GM13976 (cell line): ENCODE measurements at places on chromosomes 13 and 19.

DNA sequence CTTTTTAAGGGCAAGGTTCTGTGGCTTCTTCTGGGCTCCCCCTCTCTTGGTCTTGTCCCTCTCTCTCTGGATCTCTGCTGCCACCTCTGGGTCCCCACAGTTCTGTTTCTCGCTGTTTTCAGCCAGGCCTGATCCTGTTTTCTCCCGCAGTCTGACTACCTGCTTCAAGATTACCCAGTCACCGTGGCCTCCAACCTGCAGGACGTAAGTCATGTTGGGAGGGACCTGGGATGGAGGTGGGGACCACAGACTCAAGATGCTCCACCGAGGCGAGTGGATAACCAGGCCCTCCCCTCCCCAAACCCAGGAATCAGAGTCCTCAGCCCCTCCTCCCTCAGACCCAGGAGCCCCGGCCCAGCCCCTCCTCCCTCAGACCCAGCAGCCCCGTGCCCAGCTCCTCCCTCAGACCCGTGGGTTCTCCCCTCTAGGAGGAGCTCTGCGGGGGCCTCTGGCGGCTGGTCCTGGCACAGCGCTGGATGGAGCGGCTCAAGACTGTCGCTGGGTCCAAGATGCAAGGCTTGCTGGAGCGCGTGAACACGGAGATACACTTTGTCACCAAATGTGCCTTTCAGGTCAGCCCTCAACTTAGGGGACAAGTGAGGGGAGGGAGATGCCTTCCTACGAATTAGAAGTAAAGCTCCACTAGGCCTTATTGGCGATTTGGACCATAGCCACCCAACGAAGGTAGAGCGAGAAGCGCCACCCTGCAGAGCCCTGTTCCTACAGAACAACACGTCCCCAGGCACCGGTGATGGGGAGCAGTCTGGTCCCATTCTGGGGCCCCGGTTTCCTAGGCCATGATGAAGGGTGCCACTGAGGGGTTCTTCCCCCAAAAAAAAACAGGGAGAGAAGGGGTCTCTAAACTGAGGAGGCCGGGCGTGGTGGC is 2.2 kb downstream of the FLT3LG start:
- peak; percentile 54 for DNase-seq

- no peak for DNase-seq
Observed at GRCh38 chr13:40637643-40638042, 28.8 kb downstream of the FOXO1 start.

DNA sequence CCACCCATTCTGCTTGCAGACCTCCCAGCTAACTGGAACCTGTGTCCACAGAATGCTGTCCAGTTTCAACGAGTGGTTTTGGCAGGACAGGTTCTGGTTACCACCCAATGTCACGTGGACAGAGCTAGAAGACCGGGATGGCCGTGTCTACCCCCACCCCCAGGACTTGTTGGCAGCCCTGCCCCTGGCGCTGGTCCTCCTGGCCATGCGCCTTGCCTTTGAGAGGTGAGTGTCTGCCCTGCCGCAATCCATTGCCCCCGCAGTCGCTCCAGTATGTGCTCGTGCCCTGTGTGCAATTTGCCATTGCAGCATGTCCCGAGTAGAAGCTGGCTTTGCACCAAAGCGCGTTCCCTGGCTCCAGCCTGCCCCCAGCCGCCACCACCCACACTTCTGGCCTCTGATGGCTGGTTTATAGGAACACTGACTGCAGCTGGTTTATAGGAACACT is 41.9 kb downstream of the CERS4 start:
- no peak for DNase-seq

GRCh38 chr19:35154525-35155406 is at the start of gene FXYD5:
Gene FXYD5 (plus strand): TSS chr19:35154735. CDS start chr19:35155551, 816 bp downstream.
- peak; percentile 86 for DNase-seq

GRCh38 chr19:5120321-5120720 is 151.4 kb downstream of the KDM4B start:
- DNase-seq: no peak

DNA sequence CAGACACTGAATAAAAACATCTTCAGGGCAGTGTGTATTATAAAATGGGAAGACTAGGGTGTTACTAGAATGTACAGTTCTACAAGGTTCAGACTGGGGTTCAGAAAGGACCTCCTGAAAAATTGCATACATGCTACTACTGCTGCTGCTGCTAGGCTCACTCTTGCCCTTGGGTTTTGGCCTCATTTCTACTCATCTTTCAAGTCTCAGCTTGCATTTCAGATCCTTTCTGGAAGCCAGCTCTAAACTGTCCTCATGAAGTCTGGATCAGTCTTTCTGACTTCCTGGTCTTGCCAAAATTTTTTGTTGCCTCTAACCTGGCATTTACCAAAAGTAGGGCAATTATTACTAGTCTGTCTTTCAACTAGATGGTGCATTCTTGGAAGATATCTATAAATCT is 393.3 kb downstream of the DIAPH3 start:
- DNase-seq: no peak

DNA sequence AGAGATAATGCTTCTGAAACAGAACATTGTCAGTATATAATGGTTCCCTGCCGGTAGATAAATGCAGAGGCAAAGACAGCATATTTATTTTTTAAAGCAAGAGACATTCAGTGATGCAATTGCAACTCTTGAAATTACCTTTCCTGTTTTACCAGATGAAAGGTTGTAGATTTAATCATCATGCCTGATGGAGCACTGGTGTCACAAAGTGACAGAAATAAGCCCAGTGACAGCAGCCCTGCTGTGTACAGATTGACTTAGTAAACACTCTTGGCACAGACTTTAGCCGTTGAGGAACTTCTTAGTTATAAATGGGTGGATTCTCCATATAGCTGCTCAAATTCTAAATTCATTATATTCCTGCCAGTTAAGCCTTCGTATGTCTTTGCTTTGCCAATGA is 172.5 kb downstream of the ITGBL1 start:
- DNase-seq: no peak

- peak; percentile 91 for DNase-seq
Observed at GRCh38 chr19:10230861-10231611, at the start of gene S1PR2. Gene S1PR2 (minus strand): TSS chr19:10231331. CDS start chr19:10224905, 6,426 bp downstream.

- DNase-seq: no peak
Observed at GRCh38 chr13:50390503-50391248, 375.4 kb downstream of the KCNRG start.

- no peak for DNase-seq
Observed at GRCh38 chr13:87884884-87885283, 213.7 kb downstream of the SLITRK5 start.

DNA sequence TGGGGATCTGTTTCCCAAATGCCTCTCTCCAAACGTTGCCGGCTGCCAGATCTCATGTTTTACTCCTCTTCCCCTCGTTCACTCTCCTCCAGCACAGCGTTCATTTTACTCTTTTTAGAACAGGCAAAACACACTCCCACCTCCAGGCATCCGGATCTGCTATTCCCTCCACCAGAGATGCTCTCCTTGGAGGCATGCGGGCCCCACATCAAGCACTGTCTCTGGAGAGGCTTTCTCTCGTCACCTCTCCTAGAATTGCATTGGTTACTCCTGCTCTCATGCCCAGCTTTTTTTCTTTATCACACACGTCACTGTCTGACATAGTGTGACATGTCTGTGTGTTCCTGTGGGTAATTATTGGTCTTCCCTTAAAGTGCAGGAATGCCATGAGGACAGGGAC is 20.1 kb upstream of the MYADM start:
- no peak for DNase-seq

DNA sequence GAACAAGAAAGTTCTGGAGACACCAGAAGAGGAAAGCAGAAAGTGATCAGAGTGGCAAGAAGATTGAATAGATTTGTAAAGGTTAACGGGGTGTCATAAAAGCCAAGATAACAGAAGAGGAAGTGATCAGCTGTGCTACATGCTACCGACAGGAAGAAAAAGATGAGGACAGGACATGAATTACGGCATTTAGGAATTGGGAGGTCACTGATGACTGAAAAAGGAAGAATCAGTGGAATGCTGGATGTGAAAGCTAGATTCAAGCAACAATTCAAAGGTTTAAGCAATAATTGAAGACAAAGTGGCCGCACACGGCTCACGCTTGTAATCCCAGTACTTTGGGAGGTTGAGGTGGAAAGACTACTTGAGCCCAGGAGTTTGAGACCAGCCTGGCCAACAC is 15.1 kb downstream of the ZNF160 start:
- no peak for DNase-seq

DNA sequence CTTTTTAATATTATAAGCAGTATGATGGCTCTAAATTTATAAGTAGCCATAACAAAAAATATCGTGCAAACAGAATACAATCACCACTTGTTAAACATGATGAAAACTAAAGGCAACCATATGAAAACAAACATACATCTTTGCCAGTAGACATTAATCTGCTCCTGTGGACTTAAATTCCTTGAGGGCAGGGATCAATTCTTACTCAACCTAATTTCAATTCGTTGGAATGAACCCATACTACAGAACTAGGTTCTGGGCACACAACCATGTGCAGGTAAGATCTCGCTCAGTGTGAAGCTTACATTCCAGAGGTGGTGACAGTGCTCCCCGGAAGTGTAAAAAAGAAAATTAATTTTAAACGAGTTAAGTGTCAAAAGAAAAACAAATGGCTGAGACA is 13.4 kb downstream of the TBC1D4 start:
- no peak for DNase-seq

GRCh38 chr13:110617321-110618072 is 2.2 kb downstream of the NAXD start:
- DNase-seq: no peak

DNA sequence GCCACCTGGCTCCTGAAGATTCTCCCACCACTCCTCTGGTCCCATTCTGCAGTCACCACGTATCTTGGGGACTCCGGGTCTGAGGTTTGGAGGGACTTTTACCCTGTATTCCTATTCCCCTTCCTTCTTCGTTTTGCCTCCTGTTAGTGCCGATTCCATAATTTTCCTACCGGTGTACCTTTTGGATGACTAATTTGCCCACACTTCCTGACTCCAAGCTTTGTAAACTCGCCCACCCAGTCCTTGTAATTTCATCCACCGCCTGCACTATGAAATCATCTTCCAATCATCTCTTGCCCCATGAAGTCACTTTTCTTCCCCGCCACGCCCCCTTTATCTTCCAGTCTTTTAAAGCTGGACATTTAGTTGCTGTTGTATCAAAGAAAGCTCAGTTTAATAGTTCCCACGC is 572 bp downstream of the UCHL3 start:
- DNase-seq: peak; percentile 44

DNA sequence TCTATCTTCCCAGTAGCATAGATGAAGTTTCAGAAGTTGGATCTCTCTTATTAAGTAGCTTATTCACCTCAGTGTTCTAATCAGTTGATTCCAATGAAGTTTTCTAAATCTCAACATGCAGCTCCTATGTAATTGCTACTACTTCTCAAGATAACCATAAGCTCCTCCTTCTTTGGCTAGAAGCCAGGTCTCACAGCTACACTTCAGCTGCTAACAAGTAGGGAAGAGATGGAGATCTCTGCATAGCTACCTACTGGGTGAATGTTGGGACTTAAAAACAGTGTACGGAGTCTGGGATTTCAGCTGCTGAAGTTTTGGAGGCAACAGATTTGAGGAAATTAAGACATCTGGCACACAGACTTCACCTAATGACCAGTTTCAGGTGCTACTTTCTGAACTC is 661.0 kb downstream of the SLITRK1 start:
- DNase-seq: no peak

DNA sequence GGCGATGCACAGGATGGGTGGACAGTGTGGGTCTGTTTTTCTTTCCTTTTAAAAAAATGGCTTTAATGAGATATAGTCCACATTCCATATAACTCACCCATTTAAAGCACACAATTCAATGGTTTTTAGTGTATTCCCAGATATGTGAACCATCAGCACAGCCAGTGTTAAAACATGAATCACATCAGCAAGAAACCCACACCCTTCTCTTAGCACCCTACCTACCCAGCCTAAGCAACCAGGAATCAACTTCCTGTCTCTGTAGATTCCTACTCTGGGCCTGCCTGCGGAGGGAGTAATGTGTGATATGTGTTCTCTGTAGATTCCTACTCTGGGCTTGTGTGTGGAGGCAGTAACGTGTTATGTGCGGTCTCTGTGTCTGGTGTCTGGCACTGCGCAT is 11.9 kb downstream of the TMEM255B start:
- no peak for DNase-seq

- DNase-seq: no peak
Observed at GRCh38 chr13:80058626-80059025, 282.3 kb downstream of the SPRY2 start.

GRCh38 chr19:20858861-20859260 is 64.2 kb upstream of the ZNF85 start:
- no peak for DNase-seq

DNA sequence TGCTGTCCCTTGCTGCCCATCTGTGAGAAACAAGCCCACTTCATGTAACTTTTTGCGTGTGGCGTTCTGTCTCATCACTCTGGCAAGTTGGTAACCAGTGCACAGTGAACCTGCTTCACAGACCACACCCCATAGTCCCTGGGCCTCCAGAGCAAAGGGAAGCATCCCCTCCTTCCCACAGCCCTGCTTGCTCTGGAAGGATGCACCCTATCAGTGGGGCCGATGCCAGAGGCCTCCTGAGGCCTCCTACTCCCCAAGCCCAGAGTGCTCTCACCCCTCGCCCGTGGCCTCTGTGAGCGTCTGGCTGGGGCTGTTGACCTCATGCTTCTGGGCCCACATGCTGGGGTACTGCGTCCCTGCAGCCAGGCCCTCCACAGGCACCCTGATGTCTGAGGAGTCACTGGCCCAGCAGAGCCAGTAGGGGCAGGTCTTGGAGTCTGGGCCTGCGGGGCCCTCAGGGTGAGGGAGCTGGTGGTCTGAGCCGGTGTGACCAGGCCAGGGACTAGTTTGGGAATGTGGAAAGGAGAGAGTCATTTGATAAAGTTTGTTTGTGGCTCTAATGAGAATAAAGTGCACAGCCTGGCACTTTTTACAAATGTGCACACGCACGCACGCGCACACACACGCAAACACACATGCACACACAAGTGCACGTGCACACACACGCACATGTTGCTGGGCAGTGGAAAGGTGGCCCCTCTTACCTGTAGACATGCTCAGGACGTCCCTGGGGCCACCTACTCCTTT is 5.1 kb downstream of the TMEM86B start:
- no peak for DNase-seq

DNA sequence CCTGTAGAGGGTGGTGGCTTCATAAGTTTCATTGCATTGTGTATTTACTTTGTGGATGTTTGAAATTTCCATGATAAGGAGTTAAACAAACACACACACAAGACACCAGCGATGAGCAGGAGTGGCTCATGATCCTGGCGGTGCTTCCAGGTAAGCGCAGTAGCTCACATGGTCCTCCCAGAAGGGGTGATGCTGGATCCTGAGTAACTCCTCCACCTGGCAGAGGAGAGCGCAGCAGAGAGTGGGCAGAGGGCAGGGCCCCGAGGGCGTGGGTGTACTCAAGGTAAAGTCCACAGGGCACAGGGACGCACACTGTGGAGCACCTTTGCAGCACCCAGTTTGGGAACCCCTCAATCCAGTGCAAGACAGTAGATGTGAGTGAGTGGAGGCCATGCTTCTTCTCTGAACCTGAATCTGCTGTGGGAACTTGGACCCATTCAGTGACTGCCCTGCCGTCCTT is 54.0 kb downstream of the RFX2 start:
- DNase-seq: no peak

DNA sequence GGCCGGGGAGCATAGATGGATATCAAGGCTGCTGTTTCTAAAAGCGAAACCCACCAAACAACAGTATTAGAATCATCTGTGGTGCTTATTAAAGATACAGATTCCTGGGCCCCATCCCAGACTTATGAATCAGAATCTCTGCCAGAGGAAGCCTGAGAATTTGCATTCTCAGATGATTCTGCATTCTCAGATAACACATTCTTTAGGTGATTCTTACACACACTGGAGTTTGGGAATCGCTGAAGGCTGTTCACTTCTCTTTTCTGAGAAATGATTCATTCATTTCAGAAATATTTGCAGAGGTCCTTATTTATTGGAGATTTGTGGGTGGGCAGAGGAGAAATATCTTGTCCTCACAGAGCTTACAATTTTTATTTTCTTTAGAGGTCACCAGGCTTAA is 24.4 kb downstream of the ALOX5AP start:
- DNase-seq: no peak
